ENCODE measurements at places on chromosomes 4 and X.

DNA sequence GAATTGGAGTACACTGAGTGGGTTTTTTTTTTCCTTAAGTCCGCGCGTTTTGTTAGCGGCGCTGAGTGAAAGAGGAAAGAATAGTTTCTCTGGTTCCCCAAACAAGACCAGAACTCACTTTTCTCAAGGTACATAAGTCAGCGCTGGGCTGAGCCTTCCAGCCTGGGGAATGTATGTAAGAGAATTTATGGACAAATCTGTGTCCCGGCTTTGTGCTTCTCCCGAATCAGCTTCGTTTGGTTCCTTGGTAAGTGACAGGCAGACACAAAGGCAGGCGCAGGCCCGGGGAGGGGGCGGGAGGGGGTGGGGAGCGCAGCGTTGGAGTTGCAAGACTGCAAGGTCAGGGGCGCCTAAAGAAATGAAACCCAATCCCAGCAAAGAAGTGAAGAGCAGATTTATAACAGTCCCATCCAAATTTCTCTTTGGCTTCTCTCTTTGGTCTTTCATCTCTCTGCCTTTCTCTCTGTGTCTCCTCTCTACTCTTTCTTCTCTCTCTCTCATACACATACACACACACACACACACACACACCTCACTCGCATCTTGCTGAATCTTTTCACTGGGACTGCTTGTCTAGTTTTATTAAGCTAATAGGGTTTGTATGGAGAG is 981 bp downstream of the TET2 start:
- DNase-seq, result peak; percentile 77

GRCh38 chr4:26522478-26522877 is 32.2 kb upstream of the CCKAR start:
- no peak for DNase-seq

DNA sequence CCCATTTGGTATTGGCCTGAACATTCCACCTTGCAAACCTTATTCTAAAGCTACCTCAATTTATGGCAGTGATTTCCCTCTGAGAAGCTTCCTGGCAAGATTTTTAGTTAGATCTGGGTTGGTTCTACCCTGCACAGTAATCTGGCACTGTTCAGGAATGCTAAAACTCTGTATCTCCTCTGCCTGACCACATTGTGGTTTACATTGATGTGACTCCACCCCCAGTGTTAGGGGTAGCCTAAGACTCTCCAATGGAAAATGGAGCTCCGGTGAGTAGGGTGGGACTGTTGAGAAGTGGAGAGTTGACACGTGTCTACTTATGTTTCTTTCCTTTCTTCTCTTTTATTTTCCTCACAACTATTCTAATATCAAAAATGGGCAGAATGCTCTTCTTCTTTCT is 45.4 kb downstream of the BMPR1B start:
- no peak for DNase-seq

DNA sequence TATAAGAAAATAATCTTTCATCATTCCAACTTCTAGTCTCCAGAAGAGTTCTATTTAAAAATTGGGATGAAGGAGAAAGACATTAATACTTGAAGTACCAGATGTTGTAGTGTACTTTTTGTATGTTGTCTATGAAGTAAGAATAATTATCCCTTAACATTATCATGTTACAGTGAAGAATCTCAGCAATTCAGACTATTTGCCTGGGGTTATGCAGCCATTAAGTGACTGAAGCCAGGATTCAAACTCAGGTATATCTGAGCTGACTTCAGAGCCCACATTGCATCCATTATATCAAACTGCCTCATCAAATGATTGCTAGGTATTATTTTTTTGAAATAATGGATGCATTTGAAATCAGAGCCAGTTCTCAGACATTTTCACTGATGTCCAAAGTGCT is 76.1 kb upstream of the FHDC1 start:
- no peak for DNase-seq

GRCh38 chrX:146189371-146189770 is 371.7 kb downstream of the SLITRK2 start:
- DNase-seq, result no peak

DNA sequence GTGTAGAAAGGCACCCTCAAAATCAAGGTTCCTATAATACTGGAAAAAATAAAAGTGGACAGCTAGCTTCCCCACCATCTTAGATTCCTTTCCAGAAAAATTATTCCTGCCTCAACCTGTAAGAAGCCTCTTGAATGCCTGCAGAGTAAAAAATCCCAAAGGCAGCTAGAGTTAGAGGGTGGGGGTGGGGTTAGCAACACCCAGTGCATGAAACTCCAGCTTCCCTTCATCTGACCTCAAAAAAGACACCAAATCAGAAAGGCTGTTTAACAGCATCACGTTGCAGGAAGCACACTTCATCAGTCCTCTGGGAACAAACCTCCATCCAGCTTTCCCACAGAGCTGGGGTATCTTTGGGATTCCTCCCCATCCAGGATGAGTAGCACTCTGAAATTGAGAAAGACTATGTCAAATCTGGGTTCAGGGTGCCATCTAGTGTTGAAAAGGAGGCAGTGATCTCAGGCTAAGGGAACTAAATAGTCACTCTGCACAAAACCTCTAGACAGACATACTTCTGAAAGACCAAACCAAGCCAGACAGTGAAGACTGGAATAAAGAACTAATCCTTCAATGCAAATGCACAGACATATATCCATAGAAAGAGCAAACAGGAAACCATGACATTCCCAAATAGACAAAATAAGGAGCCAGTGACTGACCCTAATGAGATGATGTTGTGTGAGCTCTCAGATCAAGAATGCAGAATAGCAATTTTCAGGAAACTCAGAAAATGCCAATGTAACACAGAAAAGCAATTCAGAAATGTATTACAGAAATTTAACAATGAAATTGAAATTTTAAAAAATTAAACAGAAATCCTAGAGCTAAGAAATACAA is 97.9 kb downstream of the ARHGEF9 start:
- no peak for DNase-seq

Data from left forelimb (tissue), 1 donor.